Cardiac muscle cell (in vitro differentiated cells and primary cell): ENCODE measurements at places on chromosomes 2 and 18. TPM values are rescaled to one million over a fixed set of nuclear protein-coding genes. Genes with fewer than 3 reads are reported as not detected.

PRKAG3 gene
- not detected in 2 replicates for total RNA-seq

OR6B2 gene
- total RNA-seq = not detected in 2 replicates

- DNase-seq = no peak
Observed at GRCh38 chr2:35409762-35410161, 945.8 kb upstream of the CRIM1 start.

DNA sequence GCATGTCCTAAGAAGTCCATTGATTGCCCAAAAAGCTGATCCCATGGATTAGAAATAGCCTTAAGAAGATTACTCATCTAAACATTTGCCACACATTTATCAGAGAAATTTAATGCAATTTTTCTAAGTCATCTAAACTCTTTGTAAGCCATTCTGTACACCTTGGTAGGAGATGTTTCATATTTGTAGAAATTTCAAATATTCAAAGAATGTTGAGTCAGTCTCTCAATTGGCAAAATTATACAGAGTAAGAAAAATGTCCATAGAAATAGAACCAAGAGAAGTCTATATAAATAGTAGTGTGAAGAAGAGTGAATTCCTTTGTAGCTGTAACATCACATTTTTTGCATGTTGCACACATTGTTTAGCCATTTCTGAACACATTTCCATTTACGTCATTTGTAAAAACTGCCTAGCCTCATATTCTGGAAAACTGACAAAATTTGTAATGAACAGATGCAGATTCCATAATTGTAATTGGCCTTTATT is 128.6 kb downstream of the MSTN start:
- DNase-seq = peak; percentile 75

- no peak for DNase-seq
Observed at GRCh38 chr2:62511636-62512035, 5.6 kb upstream of the TMEM17 start.

DNA sequence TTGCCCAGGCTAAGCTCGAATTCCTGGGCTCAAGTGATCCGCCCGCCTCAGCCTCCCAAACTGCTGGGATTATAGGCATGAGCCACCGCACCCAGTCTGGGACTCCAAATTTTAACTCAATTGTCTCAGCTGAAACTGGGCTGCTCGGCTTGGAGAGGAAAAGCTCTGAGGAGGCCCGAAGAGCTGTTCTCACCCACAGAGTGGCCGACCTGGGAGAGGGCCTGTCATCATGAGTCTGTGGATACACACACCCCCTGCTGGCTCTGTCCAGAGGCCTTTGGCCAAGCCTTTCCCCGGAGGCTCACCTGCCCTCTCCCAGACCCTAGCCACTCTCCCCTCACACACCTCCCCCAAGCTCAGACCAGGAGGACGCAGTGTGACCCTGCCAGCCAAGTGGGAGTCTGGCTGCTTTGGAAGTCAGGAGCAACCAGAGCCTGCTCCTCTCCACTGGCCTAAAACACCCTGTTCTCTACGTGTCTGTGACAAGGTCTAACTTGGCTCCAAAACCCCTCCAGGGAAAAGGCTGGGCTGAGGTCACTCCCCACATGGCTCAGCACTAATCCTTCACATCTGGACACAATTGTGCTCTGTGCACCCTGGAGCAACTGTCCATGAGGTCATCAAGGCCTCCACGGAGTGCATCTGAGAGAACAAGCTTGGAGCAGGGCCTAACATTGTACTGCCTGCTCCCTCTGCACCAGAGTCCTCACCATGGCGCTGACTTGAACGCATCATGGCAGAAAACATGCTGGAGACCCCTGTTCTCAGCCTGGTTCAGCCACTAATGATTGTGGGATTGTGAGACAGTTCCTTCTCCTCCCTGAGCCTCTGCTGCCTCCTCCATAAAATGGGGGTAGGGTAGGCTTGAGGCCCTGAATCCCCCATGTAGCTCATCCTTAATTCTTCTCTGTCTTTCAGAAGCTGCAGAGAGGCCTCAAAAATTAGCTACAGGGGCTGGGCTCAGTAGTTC is 49.9 kb upstream of the RAB6C start:
- DNase-seq = peak; percentile 17

TMEM247 gene
- not detected in 2 replicates for total RNA-seq

DNA sequence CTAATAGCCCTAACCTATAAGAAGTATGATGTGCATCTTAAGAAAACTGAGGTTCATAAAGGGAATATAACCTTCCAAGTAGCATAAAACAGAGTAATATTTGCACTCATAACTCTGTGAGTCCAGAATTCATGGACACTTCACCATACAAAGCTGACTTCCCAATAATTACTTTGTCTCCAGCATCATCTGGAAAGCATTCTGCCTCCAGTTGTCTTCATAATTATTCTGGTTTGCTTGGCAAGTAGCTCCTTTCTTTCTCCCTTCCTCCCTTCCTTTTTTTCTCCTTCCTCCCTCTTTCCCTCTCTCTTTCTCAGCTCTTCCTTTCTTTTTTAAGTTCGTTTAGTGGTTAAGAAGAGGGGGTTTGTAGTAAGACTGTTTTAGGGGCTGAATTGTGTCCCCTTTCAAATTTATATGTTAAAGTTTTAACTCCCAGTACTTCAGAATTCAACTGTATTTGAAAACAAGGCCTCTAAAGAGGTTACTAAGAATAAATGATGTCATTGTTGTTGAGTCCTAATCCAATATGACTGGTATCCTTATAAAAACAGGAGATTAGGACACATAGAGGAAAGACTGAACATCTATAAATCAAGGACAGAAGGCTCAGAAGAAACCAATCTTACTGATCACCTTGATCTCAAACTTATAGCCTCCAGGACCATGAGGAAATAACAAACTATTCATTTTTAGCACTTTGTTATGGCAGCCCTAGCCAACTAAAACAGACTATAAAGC is 28.9 kb downstream of the TFPI start:
- no peak for DNase-seq

FAM117B gene
- 8.5 and 8.8 TPM in 2 replicates for total RNA-seq

KDSR gene
- total RNA-seq = 20.9 and 21.3 TPM in 2 replicates

GRCh38 chr2:167103028-167103756 is 214.9 kb downstream of the XIRP2 start:
- DNase-seq = no peak

VIL1 gene
- total RNA-seq = 0.63 and 1.1 TPM in 2 replicates

RAPGEF4 gene
- total RNA-seq = 8.5 and 21.2 TPM in 2 replicates

RAB27B gene
- total RNA-seq = 0.09 and 0.14 TPM in 2 replicates

GRCh38 chr18:13036622-13037320 is 45.6 kb downstream of the CEP192 start:
- no peak for DNase-seq

DNA sequence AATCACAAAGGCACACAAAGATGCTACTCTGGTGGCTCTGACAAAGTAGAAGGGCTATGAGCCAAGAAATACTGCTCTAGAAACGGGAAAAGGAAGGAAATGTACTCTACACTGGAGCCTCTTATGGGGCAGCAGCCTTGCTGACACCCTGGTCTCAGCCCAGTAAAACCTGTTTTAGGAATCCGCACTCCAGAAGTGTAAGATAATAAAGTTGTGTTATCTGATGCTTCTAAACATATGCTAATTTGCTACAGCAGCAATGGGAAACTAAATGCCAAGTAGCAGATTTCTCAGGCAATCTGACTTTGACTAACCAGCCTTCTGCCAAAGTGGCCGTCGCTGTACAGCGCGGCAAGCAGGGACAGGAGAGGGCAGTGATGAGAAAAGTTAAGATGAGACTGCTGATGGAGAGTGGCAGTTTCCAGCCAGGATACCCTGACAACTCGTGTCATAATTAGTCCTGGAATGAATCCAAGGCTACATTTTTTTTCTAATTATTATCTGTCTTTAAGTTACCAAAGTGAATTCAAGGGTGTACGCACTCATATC is 99.0 kb downstream of the NETO1 start:
- DNase-seq = no peak

- DNase-seq = peak; percentile 77
Observed at GRCh38 chr2:54482715-54483114, 26.6 kb downstream of the SPTBN1 start.

GRCh38 chr2:240819126-240819857 is 727 bp downstream of the KIF1A start:
- DNase-seq = no peak

DNA sequence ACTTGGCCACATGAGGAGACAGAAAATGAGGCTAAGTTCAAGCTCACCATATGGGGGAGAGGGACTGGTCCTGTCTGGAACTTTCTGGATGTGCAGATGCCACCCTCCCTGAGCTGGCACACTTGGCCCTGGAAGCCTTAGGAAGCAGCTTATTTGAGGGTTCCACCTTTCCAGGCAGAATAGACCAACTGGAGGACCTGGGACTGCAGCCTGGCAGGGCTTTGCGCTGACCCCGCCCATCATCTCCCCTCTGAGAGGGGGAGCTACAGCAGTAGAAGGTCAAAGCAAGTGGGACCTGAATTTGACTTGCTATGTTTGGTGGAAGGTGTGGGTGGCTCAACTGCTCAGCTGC is 39.5 kb downstream of the TMEM17 start:
- no peak for DNase-seq

GRCh38 chr18:25175558-25176517 is 176.1 kb downstream of the ZNF521 start:
- no peak for DNase-seq

DNA sequence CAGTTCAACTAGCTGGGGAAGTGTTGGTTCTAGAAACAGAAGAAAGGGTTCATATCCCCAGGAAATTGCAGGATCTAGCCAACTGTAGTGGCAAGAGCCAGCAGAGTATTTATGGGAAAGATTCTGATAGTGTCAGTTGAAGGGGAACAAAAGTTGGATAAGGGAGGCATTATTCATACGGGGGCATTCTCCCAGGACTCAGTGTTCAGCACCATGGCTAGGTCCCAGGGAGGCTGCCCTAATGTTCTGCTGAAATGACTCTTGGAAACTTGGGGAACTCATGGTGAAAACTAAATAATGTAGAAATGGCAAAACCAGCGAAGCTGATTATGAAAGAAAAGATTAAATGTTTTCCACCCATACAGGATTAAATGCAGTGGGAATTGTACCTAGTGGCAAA is 543.7 kb downstream of the TRIB2 start:
- DNase-seq = no peak

USP40 gene
- 21.7 and 23.6 TPM in 2 replicates for total RNA-seq

TANC1 gene
- 21.8 and 34.8 TPM in 2 replicates for total RNA-seq

GRCh38 chr2:117785740-117786139 is 28.8 kb upstream of the DDX18 start:
- peak; percentile 55 for DNase-seq

DNA sequence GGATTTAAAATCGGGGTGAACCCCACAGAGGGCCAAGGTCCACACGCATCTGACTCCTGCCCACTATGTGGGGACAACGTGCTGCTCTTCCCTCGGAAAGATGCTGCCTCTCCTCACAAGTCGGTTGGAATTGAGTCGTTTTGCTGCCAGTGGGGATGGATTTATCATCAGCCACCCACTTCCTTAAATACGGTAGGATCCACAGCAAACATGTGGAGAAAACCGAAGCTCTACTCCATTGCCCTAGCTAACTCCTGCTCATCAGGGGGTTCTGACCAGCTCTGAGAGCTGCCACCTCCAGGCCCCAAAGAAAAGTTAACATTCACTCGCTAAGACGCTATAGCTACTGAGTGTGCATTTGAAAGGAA is 80.9 kb downstream of the CHRNA1 start:
- DNase-seq = peak; percentile 20

DNA sequence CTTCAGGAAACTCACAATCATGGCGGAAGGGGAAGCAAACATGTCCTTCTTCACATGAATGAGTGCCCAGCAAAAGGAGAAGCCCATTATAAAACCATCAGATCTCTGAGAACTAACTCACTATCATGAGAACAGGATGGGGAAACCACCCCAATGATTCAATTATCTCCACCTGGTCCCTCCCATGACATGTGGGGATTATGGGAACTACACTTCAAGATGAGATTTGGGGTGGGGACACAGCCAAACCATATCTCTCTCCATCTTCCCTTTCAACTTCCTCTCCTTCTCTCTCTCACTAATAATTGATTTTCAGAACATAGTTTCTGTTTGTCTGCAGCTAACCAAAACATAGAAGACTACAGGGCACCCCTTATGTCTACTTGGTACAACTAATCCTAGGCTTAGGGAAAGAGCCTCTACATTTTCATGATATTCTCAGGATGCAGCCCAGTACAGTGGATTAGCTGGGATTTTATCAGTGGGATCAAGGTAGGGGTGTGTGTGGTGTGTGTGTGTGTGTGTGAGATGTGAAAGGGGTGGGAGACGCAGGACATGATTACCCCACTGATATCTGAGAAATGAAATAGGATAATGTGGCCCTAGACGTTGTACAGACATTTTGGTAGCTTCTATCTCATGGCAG is 2.8 kb upstream of the ATF2 start:
- no peak for DNase-seq

PPP1R1C gene
- 4.7 and 12.1 TPM in 2 replicates for total RNA-seq

ATP6V1B1 gene
- 0.81 and 3.0 TPM in 2 replicates for total RNA-seq

- no peak for DNase-seq
Observed at GRCh38 chr2:61157371-61158003, 4.5 kb upstream of the C2orf74 start.

DHRS9 gene
- total RNA-seq = not detected in 2 replicates

SUCLG1 gene
- 56.4 and 90.8 TPM in 2 replicates for total RNA-seq

SLC23A3 gene
- total RNA-seq = 0.09 TPM in 1 of 2 replicates, not detected in the other

DNA sequence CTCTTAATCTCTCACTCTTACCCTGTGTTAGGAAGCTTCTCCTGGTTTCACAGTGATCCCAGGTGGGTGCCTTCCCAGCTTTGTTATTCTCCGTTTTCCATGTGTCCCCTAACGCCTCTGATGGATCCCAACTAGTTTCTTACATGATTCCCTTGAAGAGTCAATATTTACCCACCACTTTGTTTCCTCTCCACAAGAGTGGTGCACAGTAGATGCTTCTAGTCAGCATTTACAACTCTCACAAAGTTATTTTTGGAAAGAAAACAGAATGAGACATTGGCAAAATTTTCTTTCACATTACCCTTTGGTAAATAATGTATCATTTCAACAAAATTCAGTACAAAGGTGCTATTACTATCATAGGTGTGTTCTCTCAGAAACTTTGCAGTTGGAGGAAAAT is 1611.1 kb upstream of the ZEB2 start:
- no peak for DNase-seq

EVA1A gene
- 0.51 and 0.53 TPM in 2 replicates for total RNA-seq

DNA sequence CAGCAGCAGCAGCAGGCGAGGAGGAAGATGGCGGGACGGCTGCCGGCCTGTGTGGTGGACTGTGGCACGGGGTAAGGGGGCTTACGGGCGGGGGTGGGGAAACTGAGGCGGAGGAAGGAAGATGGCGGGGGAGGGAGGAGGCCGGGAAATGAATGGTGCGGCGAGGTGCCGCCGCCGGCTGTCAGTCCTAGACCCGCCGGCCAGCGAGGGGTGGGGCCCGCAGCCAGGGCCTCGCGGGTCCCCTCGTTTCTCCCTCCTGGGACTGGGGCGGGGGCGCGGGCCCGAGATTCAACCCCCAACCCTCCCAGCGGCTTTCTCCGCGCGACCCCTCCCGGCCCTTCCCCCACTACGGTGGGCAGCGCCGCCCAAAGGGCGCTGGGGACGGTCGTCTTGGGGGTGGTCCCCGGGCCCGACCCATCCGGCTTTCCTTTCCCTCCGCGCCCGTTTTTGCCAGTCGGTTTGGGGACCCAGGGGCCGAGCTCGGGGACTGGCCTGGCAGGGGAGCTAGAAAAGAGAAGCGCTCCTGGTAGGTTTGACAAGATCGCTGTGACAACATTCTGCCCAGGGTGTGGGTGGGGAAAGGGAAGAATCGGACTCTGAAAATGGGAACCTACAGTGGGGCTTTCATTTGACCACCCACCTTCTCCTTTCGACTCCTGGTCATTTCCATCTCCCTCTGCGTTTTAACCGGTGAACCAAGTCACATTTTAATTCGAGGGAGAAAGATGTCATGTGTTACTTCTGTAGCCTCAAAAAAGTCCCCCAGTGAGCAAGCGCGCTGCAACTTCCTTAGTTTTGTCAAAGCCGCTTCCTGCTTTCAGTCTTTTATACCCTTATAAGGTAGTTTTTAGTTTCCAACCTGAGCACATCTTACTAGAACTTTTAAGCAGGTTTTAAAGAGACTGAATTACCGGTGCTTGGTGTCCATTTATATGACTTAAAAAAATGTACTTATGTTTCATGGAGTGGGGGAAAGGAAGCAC is 655 bp downstream of the ACTR3 start:
- peak; percentile 86 for DNase-seq
